ENCODE measurements at places on chromosomes 12 and 14.

DNA sequence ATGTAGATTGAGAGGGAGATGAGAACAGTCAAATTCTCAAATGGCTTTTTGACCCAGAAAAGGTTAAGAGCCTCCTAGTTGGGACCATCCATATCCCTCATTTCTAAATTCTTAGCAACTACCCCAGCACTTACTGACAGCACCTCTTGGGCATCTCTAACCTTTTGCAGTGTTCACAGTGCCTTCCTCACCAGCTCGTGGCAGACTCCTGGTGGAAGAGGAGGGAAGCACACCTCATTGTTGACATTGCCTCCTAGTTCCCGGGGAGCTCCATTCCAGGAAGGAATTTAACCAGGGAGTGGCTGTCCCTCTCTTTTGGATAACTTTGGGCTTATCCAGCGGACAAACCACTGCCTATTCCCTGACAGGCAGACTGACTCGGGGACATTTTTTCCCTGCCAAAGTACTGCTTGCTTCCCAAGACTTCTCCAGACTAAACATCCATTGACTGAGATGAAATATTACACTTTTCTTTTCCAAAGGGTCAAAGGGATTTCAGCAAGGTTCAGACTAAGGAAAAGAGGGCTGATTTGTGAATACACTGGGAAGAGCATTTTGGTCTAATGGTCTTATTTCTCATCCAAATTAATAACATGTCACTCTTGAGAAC, 9.0 kb upstream of the OR6J1 start:
- peak; percentile 63 for DNase-seq

- no peak for DNase-seq
Observed at GRCh38 chr14:24253936-24254335, 9.0 kb downstream of the TGM1 start.

GRCh38 chr12:109625131-109625559, 51.6 kb downstream of the MVK start:
- no peak for DNase-seq

DNA sequence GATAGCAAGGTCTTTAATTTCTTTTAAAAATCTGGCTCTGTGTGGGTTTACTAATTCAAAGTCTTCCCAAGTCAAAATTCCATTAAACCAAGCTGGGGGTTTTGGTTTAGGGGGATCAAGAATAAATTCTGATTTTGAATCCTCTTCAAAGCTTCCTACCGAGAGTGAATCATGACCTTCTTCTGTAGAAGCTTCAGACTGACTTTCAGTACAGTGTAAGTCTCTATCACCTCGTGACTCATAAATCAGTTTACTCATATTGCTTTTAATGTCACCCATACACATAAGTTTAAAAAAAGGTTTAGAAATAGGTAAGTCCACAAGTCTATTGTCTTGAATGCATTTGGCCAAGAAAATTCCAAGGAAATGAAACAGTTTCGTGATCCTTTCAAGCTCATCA, 80.6 kb upstream of the STRN3 start:
- no peak for DNase-seq

GRCh38 chr14:67567654-67568053, 32.4 kb downstream of the PIGH start:
- DNase-seq: no peak

GRCh38 chr12:2168808-2169207, 116.0 kb downstream of the CACNA1C start:
- no peak for DNase-seq

DNA sequence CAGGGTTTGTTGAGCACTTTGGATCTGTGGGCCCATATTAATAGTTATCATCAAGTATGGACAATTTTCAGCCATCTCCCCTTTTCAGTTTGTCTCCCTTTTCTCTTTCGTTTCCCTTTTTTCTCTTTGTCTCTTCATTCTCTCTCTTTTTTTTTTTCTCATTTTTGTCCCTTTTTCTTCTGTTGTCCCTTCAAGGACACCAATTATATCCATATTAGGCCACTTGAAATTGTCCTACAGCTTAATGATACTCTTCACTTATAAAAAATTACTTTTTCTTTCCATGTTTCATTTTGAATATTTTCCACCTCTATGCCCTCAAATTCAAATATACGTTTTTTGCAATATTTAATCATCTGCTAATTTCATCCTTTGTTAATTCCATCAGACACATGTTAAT, 53.3 kb downstream of the MAP4K5 start:
- no peak for DNase-seq

GRCh38 chr14:70489579-70490200, 37.7 kb downstream of the ADAM21 start:
- DNase-seq: no peak

DNA sequence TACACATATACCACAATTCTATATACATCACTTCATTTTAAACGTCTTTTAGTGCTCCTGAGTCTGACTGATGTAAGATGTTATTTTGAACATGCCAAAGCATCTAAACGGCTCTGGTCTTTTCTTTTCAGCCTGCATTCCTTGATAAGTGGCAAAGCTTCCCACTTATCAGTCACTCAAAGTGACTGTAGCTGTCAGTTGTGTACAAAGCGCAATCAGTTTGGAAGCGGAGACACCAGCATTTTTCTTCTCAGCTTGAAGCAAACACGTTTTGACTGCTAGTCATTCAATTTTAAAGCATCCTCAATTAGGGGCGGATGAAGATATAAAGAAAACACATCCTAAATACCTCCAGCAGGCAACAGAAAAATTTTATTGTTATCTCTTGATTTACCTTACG, 226.8 kb downstream of the SOX5 start:
- DNase-seq: no peak

DNA sequence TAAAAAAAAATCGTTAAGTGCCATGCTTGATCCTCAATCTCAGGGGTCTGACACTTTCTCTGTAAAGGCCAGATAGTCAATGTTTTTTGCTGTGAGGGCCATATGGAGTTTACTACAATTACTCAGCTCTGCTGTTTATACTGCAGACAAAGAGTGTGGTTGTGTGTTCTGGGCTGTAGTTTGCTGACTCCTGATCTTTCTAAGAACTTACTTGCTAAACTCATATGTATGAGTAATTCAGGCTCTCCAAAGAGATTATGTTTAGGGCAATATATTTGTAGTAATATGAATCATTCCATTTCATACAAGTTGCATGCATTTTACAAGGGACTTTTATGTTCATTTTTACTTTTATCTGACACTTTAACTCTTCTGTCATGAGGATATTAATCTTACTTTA, 188.2 kb downstream of the TMTC2 start:
- DNase-seq: no peak

DNA sequence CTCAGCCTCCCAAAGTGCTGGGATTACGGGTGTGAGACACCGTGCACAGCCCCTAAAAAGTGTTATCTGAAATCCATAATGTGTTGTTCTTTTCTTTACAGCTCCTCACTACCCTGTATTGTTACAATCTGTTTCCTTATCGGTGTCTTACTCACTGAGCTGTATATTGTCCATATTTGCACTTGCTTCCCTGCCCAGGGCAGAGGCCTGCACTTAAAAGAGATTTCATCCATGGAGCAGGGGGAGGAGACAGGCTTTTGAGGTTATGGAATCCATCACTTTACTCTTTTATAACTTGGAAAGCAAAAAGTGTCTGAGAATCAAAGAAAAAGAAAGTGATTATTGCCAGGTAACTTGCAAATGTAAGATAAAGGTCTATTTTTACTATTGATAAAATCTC, 251.0 kb downstream of the DIO2 start:
- no peak for DNase-seq

DNA sequence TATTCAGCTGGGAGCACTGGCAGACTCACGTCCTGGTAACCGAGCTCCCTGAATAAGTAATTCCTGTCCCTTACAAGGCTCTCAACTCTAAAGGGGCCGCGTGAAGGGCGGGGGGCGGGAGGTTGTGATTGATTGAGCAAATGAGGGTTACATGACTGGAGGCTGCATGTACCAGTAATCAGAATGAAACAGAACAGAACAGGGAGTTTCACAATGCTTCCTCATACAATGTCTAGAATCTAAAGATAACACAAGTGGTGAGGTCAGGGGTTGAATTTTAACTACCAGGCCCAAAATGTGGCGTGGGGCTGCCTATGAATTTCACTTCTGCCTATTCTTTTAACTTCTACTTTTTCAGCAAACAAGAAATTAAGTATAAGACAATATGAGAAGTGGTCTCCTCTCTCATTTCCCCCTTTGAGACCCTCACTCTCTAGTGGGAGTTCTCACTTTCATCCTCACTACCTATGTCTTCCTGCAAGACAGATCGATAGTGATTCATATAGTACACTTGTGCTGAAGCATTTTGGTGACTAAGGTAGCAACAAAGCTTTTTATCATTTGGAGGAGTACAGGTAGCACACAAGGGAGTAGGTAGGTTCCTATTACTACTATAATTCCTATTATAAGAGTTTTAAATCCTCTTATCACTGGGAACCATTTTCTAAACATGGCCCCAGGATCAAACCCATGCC, 239.8 kb downstream of the KTN1 start:
- no peak for DNase-seq

GRCh38 chr14:73825551-73826188, 26.0 kb upstream of the PTGR2 start:
- DNase-seq: peak; percentile 92

DNA sequence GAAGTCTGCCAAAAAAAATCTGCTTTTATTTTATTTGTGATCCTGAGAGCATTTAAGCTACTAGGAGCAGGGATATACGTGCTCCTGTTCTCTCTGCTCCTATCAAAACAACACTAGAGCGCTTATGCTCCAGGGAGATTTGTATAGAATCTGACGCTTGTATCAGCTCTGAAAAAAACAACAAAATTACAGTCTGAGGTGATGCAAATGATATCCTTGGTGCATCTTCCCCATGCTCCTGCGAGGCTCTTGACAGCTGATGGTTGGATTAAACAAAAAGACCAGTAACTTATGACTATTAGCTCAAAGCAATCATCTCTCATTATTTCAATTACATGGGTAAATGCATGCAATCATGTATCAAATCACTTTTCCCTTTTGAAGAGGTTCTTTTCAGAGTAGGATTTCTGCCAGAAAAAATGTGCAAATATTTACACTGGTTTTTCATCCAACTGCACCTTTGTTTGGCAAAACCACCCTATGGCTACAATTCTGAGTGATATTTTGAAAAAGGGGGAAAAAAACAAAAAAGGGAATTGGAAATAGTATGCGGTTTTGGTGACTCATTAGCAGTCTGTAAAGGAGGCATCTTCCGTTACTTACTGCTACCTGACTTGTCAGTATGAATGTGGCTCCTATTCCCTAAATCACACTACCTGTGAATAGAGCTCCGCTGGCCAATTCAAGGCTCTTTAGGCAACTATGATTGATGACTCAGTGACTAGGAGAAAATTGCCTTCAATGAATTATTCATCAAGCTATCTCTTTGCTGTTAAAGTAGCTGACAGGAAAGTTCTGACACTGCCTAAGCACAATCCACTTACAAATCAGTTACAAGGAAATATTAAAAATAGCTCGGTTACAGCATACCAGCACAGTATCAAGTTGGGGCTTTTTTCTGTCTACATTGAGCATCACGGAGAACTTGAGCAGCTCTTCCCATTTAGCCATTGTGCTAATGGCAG, 450.0 kb downstream of the FOXG1 start:
- DNase-seq: no peak

- no peak for DNase-seq
Observed at GRCh38 chr12:33786532-33786931, 235.8 kb upstream of the ALG10 start.

All from femur (tissue), 1 donor.